CD4-positive, CD25-positive, alpha-beta regulatory T cell (primary cell): ENCODE measurements at places on chromosomes 1 and 21. TPM values are rescaled to one million over a fixed set of nuclear protein-coding genes. Genes with fewer than 3 reads are reported as not detected.

DNA sequence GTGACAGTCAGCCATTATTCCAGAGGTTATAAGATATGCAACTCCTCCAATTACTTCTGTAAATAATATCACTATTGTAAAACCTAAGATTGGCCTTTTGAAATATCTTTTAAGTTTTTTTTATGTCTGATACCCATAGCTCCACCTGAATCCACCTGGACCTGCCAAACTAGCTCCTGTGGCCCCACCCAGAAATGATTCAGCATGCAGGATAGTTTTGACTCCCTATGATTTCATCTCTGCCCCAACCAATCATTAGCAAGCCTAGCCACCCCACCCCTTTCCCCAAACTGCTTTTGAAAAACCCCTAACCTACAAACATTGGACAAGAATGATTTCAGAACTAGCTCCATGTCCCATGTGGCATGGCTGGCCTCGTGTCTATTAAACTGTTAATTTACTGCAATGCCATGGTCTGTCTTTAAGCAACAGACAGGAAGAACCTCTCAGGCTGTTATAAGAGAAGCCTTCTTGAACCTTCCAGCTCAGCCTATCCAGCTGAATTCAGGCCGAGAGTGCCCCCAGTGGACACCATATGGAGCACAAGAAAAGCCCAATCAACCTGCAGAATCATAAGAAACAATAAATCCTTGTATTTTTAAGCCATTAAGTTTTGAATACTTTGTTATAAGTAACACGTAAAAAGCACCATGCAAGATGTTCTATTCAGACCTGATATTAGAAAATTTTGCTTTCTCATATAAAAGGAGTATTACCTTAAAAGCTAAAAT, 263.0 kb upstream of the ZRANB2 start:
- DNase-seq: no peak

WDR64 gene
- not detected for total RNA-seq

DNA sequence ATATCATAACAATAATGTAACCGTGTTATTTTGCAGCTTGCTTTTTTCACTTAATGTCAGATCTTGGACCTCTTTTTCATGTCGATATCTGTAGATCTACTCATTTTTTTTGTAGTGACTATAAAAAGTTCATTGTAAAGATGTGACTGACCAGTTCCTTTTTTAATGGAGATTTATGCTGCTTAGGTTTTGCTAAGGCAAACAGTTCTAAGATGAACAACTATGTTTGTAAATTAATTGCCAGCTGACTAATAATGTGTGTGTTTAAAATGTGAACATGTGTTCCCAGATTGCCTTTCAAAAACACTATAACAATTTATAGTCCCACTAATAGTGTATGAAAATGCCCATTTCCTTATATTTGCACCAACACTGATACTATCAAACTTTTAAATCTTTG, 18.1 kb upstream of the EPS8L3 start:
- no peak for DNase-seq

GRCh38 chr1:31757204-31757679, 6.9 kb downstream of the ADGRB2 start:
- DNase-seq: no peak

DNA sequence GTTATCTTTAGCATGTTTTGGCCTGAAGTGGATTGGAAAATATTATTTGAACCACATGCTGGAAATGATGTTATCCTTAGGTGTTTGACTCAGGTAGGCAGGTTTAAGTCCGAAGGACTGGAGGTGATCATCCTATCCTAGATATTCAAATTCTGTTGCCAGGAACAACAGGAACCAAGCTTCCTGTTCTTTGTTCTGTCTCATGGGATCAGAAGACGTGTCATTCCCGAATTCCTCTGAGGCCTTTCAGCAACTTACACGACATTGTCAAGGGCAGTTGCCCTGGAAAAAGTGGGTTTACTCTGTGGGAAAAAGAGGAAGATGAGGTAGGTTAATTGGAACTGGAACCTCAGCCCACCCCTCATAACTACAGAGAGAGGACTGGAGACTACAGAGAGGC, 36.6 kb downstream of the SLAMF6 start:
- no peak for DNase-seq

DNA sequence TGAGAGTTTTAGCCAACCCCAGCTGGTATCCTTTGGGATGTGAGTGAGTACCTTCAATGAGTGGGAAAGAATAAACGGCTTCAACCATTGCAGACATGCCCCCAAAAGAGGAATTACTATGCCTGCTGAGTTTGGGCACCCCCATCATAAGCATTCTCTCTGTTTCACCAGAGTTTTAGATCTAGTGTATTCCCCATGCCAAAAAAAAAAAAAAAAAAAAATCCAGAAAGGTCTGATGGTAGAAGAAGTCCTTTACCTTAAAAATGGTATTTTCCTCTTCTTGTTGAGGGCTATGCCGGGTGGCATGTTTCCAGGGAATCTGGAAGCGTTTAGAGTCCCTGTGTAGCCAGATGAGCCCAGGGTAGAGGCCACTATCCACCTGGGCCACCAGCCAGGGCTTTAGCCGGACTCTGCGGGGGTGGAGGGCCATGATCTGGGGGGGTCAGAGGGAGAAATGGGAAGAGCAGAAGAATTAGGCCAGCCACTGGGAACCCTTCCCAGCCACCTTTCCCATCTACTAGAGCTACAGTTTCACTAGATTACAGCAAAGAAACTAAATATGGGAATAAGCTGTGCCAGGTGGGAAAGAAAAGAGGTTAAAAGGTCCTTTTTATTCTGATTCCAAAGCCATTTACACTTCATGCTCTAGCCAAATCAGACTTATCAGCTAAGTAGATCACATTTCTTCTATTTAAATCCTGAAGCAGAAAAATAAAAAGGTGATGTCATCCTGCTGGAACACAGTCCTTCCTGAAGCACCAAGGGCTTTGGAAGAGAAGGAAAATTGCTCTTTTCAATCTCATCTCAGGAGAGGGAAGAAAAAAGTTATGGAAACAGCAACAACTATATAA, 4.7 kb downstream of the IRF6 start:
- DNase-seq: no peak

DNA sequence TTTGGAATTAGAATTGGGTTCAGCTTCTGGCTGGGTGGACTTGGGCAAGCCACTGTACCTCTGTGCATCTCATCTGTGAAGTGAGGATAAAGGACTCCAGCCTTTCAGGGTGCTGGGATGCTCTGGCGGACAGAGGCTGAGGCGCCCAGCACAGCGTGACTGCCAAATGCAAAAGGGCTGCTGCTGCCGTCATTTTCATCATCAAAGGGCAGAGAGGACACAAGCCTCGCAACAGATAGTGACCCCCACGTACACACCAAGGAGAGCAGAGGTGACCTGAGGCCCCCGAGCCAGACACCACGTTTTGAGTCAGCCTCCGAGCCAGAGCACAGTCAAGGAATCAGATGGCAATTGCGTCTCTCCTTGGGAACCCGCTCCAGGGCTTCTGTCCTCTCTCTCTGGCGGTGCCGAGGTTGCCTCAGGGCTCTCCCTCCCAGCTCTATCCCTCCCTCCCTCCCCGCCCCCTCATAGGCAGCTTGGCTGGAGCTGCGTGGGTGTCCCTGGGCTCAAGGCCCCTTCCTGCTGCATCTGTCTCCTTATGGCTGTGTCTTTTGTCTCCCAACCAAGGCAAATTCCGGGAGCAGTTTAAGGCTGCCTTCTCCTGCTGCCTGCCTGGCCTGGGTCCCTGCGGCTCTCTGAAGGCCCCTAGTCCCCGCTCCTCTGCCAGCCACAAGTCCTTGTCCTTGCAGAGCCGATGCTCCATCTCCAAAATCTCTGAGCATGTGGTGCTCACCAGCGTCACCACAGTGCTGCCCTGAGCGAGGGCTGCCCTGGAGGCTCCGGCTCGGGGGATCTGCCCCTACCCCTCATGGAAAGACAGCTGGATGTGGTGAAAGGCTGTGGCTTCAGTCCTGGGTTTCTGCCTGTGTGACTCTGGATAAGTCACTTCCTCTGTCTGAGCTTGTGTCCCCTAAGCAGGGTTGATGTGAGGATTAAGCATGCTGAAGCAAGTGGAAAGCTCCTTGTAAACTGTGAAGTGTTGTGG, 9.0 kb downstream of the HCRTR1 start:
- no peak for DNase-seq

DNA sequence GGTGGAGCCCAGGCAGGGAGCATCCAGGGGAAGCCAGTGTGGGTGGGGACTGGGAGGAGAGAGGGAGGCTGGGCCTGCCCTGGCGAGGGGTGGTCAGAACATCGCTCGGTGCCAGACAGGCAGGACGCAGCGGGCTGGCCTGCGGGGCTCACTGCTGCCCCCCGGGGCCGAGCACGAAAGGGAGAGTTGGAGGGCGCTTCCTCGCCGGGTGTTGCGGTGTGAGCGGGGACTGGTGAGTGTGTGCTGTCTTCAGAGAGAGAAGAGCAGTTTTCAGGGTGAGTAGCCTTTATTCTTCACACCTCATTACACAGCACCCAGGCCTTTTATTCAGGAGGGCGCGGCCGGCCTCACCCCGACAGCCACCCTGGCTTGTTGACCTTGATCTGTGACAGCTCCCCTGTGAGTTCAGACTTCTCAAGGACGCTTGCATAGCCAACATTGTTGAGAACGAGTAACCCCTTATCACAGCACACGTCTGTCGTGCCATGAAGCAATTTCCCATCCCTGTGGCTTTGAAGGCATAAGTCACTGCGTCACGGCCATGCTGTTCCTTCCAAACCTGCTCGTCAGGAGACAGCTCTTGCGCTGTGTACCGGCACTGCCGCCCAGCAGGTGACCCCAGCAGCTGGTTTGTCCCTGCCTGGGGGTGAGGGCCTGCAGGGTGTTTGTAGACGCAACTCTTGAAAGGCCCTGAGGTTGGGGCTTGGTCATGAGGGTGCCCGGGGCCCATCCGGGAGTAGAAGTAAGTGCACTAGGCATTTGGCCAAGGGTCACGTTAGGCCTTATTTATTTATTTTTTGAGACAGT, 54.6 kb downstream of the PRKCZ start:
- no peak for DNase-seq

SH3D21 gene
- total RNA-seq: 3.2 TPM

DNA sequence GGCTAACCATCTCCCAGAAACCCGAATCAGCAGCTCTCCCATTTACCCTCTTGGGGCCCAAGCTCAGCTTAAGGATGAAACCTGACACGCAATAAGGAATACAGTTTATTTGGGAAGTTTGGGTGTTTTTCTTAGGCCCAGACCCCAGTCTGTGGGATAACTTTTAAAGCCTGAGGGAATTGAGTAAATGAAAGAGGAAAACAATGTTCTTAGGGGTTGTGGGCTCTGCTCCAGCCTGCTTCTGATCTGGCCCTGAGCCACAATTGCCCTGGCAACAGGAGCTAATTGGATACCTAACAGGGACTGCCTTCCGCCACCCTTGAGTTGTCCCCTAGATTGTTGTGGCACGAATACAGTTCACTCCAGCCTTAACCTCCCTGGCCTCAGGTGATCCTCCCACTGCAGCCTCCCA, 20.1 kb downstream of the DYRK3 start:
- DNase-seq: no peak

- no peak for DNase-seq
Observed at GRCh38 chr1:65163201-65163805, 15.3 kb downstream of the AK4 start.

DNA sequence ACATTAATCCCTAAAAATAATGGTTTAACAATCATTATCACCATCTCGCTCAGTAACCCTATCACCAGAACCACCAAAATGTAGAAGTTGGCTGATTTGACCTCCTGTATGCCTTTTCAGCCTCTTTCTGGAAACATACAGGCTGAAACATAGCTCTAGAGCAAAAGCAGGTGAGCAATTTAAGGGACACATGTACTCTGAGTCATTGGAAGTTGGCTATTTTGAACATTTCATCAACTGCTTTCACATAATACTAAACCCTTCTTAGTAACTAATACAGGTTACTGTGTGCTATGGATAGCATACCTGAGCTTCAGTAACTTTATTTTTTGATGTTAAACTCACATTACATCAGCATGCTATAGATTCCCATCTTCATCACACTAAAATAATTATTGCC, 19.8 kb upstream of the DDAH1 start:
- no peak for DNase-seq

NCDN gene
- total RNA-seq: 28.7 TPM

DNA sequence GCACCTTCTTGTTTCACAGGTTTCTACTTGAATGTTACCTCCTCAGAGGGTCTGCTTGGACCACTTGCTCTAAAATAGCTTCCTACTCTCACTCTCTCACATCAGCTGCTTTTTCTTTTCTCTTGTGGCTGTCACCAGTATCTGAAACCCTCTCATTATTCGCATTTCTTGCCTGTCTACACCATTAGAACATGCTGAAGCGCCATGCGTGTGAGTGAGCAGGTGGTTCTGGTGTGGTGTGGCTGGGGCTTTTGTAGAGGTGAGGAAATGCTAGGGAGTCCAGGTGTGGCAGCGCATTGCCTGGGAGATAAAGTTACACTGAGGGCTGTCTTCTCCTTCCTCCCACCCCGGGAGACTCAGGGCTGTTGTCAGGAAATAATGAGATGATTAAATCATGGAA, 4.1 kb downstream of the ZNF362 start:
- no peak for DNase-seq

DNA sequence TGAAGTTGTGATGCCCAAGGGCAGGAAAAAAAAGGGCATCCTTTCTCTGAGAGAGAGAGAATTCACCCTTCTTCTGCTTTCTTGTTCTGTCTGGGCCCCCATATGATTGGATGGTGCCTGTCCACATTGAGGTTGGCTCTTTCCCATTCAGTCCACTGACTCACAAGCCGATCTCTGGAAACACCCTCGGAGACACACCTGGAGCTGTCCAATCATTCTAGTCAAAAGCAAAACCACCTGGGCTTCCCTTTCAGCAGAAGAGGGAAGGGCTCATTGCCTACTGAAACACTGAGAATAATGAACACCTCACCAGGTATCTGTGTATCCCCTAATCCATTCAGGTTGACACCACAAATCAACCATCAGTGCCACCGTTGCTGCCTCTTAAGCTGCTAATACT, 103.7 kb upstream of the GNG12 start:
- no peak for DNase-seq

GRCh38 chr1:13950637-13951036, 250.6 kb downstream of the PRDM2 start:
- DNase-seq: no peak

LGR6 gene
- total RNA-seq: 0.32 TPM

SPRR1B gene
- not detected for total RNA-seq

GRCh38 chr1:36349839-36350238, 26.4 kb upstream of the EVA1B start:
- DNase-seq: no peak

GRCh38 chr1:213772128-213773063, 215.4 kb upstream of the PROX1 start:
- no peak for DNase-seq

DNA sequence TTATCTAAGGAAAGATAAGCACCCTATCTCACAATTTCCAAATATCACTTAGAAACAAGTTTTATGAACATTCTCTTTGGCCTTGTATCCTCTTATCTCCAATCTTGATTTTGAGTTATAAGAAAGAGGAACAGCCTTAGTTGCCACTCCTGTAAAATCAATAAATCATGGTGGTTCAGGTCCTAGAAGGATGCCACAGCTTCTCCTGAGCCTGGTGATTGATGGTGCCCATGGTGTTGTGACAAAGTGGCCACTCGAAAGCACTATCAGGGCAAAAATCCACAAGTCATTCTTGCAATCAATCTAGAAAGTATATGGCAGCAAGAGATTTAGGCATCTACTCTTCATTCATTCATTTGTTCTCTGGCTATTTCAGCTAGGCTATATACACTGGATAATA, 27.8 kb downstream of the GBP6 start:
- DNase-seq: no peak

- no peak for DNase-seq
Observed at GRCh38 chr1:207920444-207921021, 9.6 kb upstream of the CD34 start.

AUNIP gene
- total RNA-seq: not detected

- no peak for DNase-seq
Observed at GRCh38 chr21:37509802-37510393, 143.3 kb downstream of the DYRK1A start.

GRCh38 chr1:172185211-172185610, 235.3 kb upstream of the C1orf105 start:
- DNase-seq: no peak

RGS13 gene
- 0.32 TPM for total RNA-seq
